ENCODE measurements at places on chromosomes 7 and 10.

DNA sequence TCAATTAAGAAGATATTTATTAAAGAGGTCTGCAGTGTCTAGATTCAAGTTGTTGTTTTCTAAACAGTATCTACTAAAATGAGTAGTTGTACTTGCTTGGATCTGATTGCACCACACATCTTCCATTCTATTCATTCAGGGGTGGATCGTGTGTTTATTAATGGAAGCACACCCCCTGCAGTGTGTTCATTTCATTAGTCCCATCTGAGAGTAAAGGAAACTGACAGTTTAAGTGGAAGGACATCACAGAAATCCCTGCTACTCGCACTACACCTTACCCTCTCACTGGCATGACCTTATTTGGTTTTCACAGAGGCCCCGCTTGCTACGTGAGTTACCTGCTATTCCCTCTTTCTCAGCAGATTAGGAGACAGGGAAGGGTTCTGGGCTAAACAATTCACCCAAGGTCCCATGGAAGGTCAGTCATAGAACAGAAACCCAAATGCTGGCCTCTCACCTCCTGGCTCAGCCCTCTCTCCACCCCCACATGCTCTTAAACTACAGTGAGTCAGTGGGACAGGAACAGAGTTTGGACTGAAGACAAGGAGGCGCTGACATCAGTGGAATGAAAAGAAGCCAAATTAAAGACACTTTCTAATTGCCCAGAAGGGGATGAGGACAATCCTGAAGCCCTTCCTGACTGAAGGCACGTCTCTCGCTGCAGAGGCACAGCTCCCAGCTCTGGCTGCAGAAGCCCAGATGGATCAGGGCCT, 369.2 kb upstream of the NRP1 start:
- no peak for DNase-seq

- DNase-seq, result no peak
Observed at GRCh38 chr7:33901199-33901598, 4.1 kb upstream of the BMPER start.

DNA sequence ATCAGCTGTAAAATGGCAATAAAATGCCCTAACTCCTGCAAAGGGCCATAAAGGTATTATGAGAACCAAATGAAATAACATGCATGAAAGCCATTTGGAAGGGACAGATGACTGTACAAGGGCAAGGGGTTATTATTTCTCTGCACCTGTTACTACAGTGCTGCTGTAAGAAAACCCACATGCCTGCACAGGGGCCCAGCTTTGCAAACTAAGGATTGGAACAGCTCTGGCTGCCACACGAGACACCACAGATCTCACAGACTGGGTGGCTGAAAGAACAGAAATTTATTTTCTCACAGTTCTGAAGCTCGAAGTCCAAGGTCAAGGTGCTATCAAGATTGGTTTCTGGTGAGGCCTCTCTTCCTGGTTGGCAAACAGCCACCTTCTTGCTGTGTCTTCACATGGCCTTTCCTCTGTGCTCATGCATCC, 409.0 kb upstream of the NRP1 start:
- no peak for DNase-seq

- DNase-seq, result no peak
Observed at GRCh38 chr7:144834641-144835144, 1.2 kb downstream of the TPK1 start.

- no peak for DNase-seq
Observed at GRCh38 chr7:45921381-45921698, 268 bp upstream of the IGFBP3 start.

Measured in spleen (tissue), 13 donors.